WTC11 (cell line): ENCODE measurements at places on chromosomes 1 and 21. TPM values are rescaled to one million over a fixed set of nuclear protein-coding genes. Genes with fewer than 3 reads are reported as not detected.

AQP10 gene
- not detected in 3 replicates for total RNA-seq

CFHR5 gene
- total RNA-seq, result not detected in 3 replicates

TTC34 gene
- total RNA-seq, result 0.39 to 0.61 TPM (median 0.44 TPM) in 3 replicates

SLC25A44 gene
- 17.9 to 29.1 TPM (median 19.7 TPM) in 3 replicates for total RNA-seq

GJB3 gene
- total RNA-seq, result 0.34 to 0.48 TPM (median 0.46 TPM) in 3 replicates

- H3K4me1 ChIP-seq, result no peaks in the 10 kb centered on the region
- H3K36me3 ChIP-seq, result no peaks in the 10 kb centered on the region
- no peak overlapping the region for H3K4me3 ChIP-seq
- no peaks in the 10 kb centered on the region for H3K27me3 ChIP-seq
- no peak overlapping the region for H3K27ac ChIP-seq
These were observed 208.9 kb upstream of the GREM2 start for GRCh38 chr1:240820816-240821215.

DNA sequence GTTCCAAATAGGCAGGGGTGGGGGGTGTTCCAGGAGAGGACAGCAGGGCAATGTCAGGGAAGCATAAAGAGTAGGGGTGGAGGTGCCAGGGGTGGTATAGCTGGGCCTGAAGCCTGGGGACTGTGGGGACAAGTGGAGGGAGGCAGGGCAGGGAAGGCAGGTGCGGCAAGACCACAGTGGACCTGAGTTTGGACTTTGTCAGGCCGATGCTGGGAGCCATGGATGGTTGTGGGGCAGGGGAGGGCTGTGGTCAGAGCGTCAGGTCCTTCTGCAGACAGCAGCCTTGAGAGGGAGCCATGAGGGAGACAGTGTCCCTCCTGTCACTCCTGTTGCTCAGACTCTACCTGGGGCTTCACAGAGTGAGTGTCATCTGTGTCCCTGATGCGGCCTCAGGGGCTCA, 320.3 kb downstream of the PTPRU start:
- no peaks in the 10 kb centered on the region for H3K36me3 ChIP-seq
- DNase-seq, result no peak
- no peak overlapping the region for H3K4me3 ChIP-seq
- H3K27me3 ChIP-seq, result no peaks in the 10 kb centered on the region; the same call in 1 of the 2 replicates

DNA sequence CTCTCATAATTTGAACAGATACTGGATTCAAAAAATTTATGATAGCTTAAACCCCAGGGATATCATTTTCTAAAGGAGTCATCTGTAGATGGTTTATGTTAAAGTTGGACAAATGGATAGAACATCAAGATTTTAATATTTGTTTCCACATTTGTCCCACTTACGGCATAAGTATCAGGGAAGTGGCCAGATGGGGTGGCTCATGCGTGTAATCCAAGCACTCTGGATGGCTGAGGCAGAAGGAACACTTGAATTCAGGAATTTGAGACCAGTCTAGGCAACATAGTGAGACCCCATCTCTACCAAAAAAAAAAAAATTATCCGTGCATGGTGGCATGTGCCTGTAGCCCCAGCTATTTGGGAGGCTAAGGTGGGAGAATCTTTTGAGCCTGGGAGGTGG, 229.1 kb downstream of the GPR52 start:
- H3K27ac ChIP-seq, result no peak overlapping the region
- no peaks in the 10 kb centered on the region for H3K36me3 ChIP-seq
- no peaks in the 10 kb centered on the region for H3K27me3 ChIP-seq
- no peak for DNase-seq
- no peaks in the 10 kb centered on the region; the same call in 1 of the 2 replicates for H3K4me1 ChIP-seq
- H3K4me3 ChIP-seq, result no peak overlapping the region

- DNase-seq, result peak; percentile 88
- H3K27me3 ChIP-seq, result no peaks in the 10 kb centered on the region; the same call in 1 of the 2 replicates
- H3K27ac ChIP-seq, result peak within 1 kb of the TSS; percentile 96
- H3K4me1 ChIP-seq, result peaks cover 65% of the 10 kb centered on the region
- H3K36me3 ChIP-seq, result no peaks in the 10 kb centered on the region; the same call in 1 of the 2 replicates
These were observed at the start of gene S100A4 for GRCh38 chr1:153545067-153546055. S100A4 (minus strand) TSS chr1:153545806; CDS start chr1:153544794, 1,012 bp downstream.

DNA sequence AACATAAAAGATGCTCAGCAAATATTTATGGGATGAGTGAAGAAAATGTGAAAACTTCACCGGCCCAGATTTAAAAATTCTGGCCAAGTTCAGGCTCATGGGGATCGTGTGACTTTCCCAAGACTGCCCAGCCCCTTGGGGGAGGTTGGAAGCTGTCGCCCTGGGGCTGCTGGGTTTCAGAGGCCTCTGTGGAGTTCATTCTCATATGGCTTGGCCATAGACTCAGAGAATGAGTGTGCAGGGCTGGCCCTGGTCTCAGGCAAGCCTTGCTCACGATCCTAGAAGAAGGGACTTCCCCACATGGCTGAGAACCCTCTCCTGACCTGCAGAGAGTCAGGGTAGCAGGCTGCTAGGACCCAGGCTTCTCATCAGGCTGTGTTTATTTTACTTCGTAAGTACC, 24.6 kb downstream of the PADI2 start:
- H3K27me3 ChIP-seq, result no peaks in the 10 kb centered on the region; the same call in 1 of the 2 replicates
- H3K27ac ChIP-seq, result no peak overlapping the region
- no peak for DNase-seq
- H3K4me3 ChIP-seq, result no peak overlapping the region
- peaks cover 21% of the 10 kb centered on the region for H3K4me1 ChIP-seq

- DNase-seq, result peak; percentile 71
- H3K27ac ChIP-seq, result no peak overlapping the region
- H3K36me3 ChIP-seq, result no peaks in the 10 kb centered on the region
- H3K4me1 ChIP-seq, result no peaks in the 10 kb centered on the region
These were observed 97.4 kb upstream of the KCNJ15 start for GRCh38 chr21:38159355-38159754.

DNA sequence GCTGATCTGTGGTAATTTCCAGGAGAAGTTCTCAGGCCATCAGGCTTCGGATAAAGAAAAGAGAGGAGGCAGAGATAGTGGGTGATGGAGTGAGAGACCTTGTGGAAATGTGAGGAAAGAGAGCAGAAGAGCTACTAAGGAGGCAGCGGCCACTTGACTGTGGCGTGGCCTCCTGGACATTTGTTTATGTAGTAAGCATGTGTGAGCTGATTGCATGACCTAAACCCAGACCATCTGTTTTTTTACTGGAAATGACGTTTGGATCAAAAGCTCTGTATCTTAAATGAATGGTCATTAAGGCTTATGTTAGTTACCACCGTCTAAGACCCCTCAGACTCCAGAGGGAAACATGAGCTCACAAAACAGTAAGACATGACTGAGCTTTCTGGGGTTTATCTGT, 13.6 kb downstream of the ATP1B1 start:
- no peak for DNase-seq
- H3K4me1 ChIP-seq, result peaks cover 16% of the 10 kb centered on the region
- no peaks in the 10 kb centered on the region for H3K27me3 ChIP-seq
